Stimulated activated CD4-positive, alpha-beta T cell treated with anti-CD3 and anti-CD28 coated beads, Interleukin-1b, Interleukin-23, amount 100 ng/mL, for 1 hour (primary cell): ENCODE measurements at places on chromosomes 5 and 9.

DNA sequence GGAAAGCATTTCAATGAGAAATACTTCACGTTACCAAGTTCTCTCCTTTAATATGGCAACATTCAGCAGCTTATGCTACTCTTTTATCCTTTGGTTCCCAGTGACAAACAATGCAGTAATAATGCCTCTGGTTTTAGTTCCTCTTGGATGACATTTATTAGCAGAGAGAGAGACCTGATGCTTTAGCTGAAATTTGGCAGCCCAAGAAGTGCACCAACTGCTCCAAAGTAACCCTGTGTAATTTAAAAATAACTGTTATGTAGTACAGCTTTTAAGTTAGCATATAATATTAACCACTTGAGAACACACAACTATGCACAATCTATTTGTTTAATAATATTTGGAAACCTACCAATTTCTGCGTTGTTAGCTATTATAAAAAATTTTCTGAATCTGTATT lies 21.8 kb downstream of the PANK3 start:
- no peak for DNase-seq

- no peak for DNase-seq
Observed at GRCh38 chr5:43785198-43785597, 182.2 kb downstream of the NNT start.

DNA sequence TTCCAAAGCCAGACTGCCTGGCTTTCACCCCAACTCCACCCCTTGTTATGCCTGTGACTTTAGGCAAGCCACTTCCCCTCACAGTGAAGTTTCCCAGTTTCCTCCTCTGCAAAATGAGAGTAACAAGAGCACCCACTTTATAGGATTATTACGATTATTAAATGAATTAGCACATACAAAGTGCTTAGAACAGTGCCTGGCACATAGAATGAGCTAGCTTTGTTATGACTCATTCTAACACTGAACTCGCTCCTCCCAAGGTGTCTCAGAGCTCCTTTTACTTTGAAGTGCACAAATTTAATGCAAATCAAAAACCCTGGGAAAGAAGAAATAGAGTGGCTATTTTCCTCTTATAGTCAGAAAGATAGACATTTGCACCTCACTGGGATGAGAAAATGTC lies 34.3 kb downstream of the DNAH5 start:
- DNase-seq, result no peak

- no peak for DNase-seq
Observed at GRCh38 chr5:159478950-159479349, 148.7 kb upstream of the IL12B start.

DNA sequence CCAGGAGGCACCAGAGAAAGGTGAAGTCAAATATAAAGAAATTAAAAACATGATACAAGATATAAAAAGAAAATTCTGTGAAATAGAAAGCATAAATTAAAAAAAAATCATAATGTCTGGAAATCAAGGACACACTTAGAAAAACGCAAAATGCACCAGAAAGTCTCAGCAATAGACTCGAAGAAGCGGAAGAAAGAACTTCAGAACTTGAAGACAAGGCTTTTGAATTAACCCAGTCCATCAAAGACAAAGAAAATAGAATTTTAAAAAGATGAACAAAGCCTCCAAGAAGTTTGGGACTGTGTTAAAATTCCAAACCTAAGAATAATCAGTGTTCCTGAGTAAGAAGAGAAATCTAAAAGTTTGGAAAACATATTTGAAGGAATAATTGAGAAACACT lies 168.3 kb downstream of the PRR16 start:
- DNase-seq, result no peak

DNA sequence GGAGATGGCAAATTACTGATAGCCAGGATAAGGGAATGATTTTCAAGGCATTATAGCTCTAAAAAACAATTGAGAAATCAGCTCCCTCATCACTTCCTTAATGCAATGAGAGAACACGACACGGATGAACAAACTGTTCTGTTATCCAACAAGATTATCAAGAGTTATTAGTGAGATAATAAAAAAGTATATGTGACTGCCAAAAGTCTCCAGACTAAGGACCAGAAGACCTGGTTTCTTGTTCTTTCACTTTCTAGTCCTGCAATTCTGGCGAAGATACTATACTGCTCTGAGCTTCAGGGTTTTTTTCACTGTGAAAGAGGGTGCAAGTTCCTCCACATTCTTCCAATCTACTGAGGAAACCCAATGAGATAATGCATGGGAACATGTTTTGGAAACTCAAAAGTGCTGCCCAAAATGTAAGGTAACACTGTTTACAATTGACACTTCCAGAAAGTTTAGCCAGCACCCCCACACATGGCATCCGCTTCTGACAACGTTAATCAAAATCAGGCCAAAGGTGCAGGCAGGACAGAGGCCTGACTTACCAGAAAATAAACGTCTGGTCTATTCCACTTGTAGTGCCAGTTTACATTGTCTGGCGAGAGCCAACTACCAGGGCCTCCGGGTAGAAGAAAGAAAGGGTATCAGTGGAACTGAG lies 254.2 kb downstream of the DOCK8 start:
- DNase-seq, result no peak

DNA sequence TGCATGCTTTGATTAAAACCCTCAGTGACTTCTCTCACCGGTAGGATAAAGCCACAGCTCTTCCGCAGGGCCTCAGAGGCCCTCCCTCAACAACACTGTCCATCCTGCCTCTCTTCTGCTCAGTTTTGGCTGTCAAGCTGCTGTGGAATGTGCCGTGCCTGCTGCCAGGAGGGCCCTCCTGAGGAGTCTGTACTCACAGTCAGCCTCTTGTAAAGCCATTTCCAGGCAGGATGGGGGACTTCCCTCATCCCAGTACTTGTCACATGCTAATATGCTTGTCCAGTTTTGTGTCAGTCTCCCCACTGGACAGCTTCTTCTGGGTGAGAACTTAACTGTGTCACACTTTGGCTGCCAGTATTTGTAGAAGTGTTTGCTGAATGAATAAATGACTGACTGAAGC lies 13.9 kb upstream of the DDX41 start:
- no peak for DNase-seq

DNA sequence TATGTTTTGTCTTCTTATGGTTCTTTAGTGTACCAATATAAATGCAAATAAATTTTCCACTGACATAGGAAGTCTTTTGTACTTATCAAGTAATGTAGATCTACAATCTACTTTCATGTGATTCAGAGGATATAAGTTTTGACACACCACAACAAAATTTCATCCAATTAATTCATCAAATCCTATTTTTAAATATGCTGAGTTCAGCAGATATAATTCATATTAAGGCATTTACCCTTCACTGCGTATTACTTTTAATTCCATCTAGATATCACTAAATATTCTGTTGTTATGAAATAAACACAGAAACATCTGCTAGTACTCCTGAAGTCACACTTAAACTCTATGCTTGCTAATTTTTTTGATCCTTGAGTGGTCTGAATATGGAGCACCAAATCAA lies 19.8 kb upstream of the ZNF354A start:
- DNase-seq, result no peak

- no peak for DNase-seq
Observed at GRCh38 chr5:73757416-73757815, 131.4 kb downstream of the ARHGEF28 start.
